ENCODE measurements at places on chromosomes 16 and 17. TPM values are rescaled to one million over a fixed set of nuclear protein-coding genes. Genes with fewer than 3 reads are reported as not detected.

DNA sequence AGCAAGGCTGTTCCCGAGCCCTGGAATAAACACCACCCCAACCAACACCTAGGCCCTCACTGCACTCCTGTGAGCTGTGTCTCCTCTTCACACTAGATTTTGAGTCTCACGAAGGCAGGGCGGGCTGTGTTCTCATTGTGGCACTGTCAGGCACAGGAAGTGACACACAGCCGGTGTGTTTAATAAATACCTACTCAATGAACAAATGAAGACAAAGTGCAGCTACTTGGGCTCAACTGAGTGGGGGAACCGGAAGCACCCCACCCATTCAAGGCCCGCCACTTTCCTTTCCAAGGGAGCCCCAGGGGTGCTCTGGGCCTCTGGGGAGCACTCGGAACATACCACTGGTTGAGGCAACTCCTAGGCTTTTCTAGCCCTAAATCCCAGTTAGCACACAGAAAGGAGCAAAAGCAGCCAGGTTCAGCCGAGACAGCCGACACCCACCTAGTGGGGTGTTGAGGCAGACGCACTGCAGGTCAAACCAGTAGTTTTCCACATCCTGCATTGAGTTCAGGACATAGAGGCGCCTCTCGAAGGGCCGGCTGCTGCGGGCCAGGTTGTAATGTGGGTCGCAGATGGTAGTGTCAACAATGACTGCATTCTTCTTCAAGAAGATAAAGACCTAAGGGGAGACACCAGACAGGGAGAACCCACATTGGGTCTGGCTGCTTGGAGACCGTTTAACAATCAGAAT lies 57.7 kb downstream of the GTF3C1 start:
- no peaks in the 10 kb centered on the region for H3K27me3 ChIP-seq
- DNase-seq, result no peak
- no peak overlapping the region for H3K4me3 ChIP-seq
- H3K36me3 ChIP-seq, result peaks cover 69% of the 10 kb centered on the region
- H3K4me1 ChIP-seq, result no peaks in the 10 kb centered on the region
- no peak overlapping the region for H3K27ac ChIP-seq

DNA sequence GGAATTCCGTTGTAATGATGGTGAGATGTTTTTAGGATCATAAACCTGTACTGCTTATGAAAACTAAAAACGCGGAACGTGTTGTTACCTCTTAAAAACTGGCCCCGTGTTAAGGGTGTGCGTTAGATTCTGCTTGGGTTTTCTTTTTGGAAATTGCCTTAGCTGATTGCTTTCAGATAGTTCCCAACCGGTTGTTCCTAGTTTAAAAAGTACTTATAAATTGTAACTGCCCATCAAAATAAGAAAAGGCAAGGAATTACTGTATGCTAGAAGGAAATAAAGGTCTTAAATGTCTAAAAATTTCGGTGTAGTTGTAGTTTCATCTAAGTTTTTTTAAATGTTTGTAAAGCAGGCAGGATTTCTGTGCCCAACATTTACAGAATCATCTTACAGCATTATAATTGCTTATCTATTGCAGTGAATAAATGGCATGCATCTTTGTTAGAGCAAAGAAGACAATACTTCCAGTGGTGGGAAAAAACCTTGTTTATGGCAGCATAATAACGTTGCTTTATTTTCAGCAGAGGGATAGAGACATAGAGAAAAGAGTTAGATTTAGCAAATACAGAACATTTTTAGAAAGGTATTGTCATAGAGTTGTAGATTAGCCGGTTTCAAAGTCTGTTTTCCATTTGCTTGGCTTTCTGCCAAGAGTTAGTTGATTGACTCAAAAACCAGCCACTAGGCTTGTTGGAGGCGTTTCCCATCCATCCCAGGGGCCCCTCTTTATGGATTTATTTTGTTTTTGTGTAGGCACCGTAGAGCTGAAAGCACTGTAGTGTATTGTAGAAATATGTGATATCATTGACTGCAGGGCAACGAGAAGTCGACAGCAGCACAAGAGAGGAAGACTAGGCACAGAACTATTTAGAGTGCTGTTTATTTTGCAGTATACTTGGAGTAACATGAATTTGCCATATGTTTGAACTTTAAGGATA lies 1.7 kb downstream of the PPM1D start:
- peak overlapping the region; percentile 94 for H3K4me3 ChIP-seq
- H3K27ac ChIP-seq, result peak overlapping the region; percentile 97
- DNase-seq, result peak; percentile 60

Gene RDM1
- not detected for total RNA-seq

Gene ADGRG3
- 1.5 TPM for total RNA-seq

Data from transverse colon (tissue), 4 donors.